Iris pigment epithelial cell (primary cell): ENCODE measurements at places on chromosomes 1 and 21.
A peak's percentile ranks its signal among the peaks of the same experiment; 100 is the strongest.

DNA sequence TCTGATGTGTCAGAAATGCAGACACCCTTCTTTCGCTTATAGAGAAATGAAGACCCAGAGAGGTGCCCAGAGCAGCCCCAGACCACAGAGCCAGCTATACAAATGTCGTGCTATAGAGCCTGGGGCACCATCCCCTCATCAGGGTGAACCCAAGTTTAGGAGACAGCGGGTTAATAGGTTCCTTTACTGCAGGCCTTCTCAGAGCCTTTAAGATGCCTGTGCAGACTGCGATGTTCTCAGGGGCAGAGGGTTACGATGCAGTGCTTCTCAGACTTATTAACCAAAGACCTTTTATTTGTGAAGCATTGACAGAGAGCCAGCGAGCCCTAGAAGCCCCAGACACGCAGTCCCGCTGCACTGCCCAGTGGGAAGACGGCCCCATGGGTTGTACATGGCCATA lies 46.9 kb downstream of the STPG1 start:
- DNase-seq: no peak

DNA sequence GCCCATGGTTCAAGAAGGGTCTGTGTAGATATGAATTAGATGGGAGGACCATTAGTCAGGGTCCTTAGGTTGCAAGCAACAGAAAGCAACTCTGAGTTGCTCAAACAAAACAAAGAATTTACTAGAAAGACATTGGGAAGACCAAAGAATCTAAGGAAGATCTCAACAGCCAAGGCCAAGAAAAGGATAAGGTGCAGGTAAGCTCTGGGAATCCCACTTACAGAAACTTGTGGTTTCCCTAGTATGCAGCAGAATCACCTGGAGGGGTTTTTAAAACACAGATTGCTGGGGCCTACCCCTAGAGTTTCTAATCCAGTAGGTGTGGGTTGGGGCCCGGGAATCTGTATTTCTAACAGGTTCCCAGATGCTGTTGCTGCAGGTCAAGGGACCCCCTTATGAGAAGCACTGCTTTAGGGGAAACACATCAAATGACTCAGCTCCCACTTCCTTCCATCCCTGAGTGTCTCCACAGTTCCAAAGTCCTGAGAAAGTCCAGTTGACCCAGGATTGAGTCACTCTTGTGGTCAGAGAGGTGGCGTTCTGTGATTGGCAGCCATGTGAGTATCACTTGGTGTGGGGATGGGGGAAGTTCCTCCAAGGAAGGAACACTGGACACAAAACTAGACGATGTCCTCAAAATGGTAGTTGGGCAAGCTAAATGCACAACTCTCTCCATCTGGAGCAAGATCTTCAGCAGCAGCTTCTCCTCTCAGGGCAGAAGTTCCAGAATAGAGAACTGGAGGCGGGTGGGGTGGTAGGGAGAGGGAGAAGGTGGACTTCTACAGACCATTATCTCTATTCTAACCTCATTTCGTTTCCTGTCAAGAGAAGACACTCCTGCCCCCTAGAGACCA lies 24.2 kb upstream of the EYA3 start:
- peak; percentile 71 for DNase-seq

- DNase-seq: no peak
Measured at GRCh38 chr1:109527098-109527811, 12.4 kb upstream of the GPR61 start.

- DNase-seq: no peak
Measured at GRCh38 chr1:159067699-159068621, 8.6 kb downstream of the AIM2 start.

GRCh38 chr1:1299686-1300351 lies 7.9 kb downstream of the ACAP3 start:
- DNase-seq: no peak

DNA sequence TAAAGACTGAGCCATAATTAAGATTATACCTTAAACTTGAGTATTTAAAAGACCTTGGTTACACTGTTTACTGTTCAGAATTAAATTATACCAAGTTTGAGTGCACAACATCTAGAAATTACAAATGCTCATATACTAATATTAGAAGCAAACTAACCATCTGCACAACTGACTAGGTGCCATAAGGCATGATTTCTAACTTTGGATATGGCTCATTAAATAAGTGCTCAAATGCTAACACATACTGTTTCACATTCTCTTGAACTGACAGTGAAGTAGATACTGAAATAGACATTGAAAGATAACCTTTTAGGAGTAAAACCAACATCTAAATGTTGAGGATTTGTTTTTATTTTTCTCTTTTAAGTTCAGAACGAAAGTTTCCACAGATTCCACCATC lies 74.1 kb downstream of the PRKAA2 start:
- no peak for DNase-seq

DNA sequence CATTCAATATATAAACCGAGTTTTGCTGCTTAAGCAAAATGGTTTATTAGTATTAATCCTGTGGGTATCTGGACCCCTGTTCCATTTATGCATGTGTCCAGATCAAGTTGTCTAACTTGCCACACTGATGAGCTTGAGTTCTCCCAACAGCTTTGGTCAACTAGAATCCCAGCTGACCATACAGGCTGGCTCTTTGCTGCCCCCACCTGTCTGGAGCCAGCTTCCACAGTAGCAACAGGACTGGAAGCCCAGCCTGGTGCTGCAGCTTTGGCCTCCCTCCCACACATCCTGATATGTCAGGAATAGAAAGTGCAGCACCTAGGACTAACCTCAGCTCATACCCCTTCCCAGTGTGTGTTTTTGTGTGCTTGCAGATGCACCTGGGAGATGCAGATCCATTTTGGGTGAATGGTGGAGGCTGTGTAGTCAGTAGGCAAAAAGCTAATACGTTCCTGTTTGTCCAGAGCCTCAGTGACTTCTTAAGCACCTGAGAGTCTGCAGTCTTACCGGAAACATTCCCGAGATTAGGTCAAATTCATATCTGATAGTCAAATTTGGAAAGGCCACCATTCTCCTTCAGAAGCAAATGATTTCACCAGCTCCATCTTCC lies 40.9 kb upstream of the BEND5 start:
- DNase-seq: peak; percentile 43

DNA sequence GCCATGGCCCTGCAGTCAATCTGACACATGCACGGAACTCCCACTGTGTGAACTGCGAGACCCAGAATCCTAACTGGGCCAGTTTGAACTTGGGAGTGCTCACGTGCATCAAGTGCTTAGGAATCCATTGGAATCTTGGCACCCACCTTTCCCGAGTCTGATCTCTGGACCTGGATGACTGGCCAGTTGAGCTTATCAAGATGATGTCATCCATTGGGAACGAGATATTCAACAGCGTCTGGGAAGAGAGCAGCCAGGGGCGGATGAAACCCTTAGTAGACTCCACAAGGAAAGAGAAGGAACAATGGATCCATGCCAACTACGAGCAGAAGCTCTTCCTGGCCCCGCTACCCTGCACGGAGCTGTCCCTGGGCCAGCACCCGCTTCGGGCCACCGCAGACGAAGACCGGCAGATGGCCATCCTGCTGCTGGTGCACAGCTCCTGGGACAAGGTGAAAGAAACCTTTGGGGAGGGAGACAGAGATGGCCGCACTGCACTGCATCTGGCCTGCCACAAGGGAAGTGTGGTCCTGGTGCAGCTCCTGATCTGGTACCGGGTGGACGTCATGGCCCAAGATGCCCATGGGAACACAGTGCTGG lies 3.1 kb upstream of the TDRD5 start:
- DNase-seq: no peak

- no peak for DNase-seq
Measured at GRCh38 chr1:166182281-166182680, 15.5 kb upstream of the FAM78B start.

DNA sequence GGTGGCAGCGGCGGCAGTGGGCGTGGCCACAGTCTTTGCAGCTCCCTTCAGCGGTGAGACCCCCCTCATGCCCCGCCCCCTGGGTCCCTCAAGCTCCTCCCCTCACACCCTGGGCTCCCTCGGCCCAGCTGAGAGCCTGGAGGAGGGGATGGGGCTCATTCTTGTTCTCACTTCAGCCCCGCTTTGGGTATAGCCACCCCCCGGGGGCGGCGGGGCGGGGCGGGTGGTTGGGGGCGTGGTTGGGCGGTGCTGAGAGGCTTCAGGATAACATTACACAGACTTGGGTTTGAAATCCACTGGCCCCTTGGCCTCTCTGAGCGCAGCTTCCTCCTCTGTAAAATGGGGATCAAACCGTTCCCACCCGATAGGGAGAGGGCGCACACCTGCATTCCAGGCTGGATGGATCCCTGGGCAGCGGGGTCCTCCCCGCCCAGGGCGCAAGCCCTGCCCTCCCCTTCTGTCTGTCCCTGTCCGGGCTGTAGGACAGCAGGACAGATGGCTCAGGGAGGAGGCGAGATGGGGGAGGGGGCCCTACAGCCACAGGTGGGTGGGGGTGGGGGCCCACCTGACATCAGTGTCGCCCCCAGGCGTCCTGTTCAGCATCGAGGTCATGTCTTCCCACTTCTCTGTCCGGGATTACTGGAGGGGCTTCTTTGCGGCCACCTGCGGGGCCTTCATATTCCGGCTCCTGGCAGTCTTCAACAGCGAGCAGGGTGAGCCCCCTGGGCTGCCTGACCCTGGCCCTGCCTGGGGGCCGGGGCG lies 5.1 kb downstream of the CLCNKA start:
- DNase-seq: no peak

DNA sequence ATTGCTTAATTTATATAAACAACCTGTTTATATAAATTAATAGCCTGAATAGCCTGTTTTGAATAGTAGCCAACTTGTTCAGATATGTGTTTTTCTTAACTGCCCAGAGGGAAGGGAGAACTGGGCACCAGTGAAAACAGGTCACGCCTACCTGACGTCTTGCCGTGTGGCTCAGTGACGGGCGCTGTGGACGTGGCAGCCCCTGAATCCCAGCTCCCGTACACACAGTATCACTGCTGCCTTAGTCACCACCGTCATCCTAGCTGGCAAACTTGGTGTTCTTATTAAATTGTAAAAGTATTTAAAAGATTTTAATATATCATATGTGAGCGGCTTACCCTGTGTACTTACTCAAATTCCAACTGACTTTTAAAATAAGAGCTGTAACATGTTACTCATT lies 35.4 kb upstream of the TRAPPC10 start:
- DNase-seq: no peak

DNA sequence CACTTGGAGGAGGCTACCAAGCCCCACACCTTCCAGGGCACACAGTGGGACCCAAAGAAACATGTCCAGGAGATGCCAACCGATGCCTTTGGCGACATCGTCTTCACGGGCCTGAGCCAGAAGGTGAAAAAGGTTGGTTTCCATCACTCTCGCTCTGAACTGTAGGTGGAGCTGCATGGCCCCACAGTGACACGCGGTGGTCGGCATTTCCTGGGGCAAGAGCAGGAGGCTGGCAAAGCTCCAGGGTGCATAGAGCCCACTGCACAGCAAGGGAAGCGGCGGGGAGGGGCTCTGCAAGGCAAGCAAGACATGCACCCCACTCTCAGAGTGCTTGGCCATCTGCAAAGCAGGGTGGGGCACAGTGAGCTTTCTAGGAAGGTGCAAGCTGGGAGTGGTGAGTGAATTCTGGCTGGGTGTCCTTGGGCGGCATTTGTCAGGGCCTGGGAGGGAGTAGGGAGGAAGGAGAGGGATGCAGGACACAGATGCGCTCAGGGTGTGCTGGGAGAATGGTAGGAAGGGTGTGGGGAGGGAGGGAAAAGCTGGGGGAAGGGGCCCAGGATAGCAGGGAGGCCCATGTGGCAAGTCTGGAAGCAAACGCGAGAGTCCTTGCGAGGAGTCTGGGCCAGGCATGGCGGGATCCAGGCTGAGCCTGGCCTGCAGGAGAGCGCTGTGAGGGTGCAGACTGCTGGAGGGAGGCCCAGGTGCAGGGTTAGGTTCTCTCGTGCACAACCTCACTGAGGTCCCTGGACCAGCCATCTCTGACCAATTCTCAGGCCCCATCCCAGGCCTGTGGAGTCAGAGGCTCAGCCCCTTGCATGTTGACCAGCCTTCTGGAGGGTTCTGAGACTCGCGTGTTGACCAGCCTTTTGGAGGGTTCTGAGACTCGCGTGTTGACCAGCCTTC lies 11.0 kb downstream of the TRPM2 start:
- DNase-seq: no peak

GRCh38 chr1:81437649-81438048 lies 363.1 kb upstream of the ADGRL2 start:
- no peak for DNase-seq

GRCh38 chr1:22457345-22457744 lies 5.7 kb downstream of the ZBTB40 start:
- peak; percentile 62 for DNase-seq

GRCh38 chr1:48794816-48795215 lies 18.1 kb upstream of the BEND5 start:
- DNase-seq: no peak
